Activated CD8-positive, alpha-beta memory T cell treated with anti-CD3 and anti-CD28 coated beads for 24 hours (primary cell): ENCODE measurements at places on chromosomes 4 and X.
A peak's percentile ranks its signal among the peaks of the same experiment; 100 is the strongest.

DNA sequence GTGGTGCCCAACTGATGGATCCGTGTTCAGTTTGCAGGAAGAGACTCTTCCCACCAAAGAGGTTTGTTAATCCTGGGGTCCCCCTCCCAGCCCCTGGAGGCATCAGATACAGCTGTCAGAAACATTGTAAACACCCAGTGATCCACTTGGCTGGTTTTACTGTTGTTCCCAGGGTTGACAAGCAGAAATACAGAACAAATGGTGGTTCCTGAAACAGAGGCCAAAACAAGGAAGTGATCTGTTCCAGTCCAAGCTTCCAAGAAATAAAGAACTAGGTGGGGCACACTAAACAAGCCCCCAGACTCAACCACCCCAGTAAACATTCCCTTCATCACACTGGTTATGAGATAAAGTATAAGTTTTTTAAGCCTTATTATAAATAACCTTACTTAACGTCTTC, 1.4 kb downstream of the TMLHE start:
- no peak for DNase-seq

- DNase-seq = no peak
Observed at GRCh38 chr4:28350485-28350884, 1489.8 kb downstream of the STIM2 start.

- DNase-seq = no peak
Observed at GRCh38 chrX:131801911-131802310, 221.2 kb upstream of the STK26 start.

DNA sequence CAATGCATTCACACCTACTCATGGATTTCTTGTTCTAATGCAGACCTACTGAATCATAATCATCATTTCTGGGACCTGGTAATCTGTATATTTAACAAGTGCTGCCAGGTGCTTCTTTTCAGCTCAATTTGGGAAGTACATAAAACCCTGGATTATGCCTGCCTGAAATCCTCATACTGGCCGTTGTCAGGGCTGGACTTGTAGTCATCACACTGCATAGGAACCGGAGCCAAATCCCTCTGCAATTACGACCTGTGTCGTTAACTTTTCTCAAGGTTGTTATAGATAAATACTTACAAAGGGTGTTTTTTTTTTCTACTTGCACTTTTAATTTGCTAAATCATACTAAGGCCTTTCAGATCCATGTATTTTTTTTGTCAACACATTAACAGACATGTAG, 294.9 kb upstream of the PRPS2 start:
- DNase-seq = no peak

DNA sequence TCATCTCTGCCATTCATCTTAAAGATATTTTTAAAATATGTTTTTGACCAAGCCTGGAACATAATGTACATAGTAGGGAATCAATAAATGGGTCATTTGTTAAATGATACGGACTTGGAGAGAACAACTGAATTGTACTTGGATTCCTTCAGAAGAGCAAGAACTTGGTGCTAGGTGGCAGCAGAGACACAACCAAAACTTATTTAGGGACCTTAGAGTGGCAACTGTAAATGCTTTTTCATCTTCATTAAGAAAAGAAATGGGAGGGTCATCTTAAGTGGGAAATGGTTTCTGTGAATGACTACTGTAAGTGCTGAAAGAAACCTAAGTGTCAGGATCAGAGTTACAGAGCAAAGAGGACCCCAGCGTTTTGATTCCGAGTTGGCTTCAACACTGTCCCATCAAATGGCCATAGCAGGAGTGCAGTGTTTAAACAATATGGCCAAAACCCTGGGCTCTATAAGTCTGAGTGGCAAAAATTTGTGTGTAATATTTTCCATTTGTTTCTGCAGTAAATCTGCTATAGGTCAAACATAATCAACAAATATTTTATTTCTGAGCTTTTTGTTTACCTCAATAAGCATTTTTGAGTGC, 213.6 kb downstream of the PALLD start:
- DNase-seq = no peak

DNA sequence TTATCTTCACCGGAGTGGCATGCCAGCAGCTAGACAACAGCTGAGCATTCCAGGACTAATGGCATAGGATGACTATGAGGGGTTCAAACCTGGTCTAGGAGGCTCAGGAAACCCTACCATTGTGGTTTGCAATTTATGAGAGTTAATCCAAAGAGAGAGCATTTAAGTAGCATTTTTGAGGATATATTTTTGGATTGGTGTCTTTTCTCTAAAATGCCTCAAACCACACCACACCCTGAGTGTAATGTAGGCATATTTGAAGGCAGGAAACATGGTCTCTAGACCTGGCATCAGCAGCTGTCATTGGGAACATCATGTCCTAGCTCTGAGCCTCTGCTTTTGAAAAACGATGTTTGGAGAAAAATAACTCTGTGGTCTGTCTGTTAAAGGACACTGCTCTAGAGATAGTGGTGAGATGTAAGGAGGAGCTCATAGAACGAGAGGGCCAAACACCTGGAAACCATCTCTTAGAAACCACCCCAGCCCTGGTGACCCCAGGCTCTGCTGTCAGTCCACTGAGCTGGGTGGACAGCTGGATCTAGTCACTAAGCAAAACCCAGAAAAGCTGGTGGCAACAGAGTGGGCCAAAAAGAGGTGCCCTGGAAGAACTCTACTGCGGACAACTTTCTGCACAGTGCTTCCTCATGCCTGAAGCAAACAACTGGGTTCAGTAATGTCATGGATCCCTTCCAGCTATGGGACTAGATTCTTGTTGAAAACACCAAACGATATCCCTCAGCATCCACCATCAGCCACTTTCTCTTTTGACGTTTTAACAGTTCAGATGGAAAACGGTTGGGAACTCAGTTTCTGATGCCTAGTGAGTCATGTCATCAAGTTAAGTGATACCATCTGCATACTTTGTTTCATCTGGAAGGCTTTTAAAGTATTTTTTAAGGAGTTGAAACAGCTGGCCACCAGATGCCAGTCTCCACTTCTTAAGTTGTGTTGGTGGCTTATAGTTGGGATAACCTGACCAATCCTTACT, 100.2 kb upstream of the C1QTNF7 start:
- no peak for DNase-seq

DNA sequence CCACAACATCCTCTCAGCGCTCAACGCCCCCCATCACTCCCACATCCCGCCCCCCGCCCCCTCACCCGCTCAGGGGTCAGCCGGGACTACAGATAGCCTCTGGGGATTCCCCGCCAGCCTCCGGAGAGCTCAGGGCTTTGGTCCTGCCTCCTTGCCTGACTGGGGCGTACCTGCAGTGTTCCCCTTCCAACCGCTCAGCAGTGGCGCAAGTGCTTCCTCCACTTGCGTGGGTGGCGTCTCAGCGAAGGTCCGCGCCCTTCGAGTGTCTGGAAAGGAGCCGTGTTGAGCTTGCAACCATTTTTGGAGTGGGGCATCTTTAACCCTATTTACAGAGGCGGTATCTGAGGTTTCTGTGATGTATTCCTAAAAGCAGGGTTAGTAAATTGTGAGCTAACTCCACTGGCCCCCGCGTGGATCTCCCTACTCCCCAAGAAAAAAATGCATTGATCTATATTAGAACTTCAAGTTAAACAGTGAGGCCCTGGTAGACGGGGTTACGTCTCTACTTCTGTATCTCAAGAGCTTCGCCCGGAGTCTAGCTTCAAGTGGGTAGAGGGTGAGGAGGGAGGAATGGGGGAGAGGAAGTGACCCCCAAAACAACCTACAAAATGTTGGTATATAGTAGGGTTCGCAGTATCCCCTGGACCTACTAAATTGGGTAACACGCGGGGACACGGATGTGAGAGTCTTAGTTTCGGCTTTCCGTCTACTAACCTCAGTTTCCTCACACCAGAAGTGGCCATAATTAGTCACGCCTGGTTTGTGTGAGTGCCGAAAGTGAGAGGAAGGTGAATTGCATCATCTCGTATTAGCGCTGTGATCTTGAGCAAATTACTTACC, 16.1 kb downstream of the NKX3-2 start:
- DNase-seq = peak; percentile 61

DNA sequence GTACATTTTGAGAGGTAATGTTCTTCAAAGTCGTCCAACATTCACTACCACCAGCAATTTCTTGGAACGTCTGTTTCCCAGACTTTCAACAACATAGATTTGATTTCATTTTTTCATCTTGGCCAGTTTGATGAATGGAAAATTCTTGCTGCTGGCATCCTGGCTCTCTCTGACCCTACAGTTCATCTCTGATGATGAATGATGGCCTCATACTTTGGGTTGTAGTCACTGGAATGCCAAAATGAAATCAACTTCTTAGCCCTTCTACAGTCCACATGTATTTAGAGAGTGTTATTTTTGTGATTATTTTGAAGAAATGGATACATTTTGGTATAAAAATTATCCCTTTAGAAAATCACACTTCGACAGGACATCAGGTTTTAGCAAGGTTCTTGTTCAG, 8.8 kb downstream of the CHST7 start:
- no peak for DNase-seq

- DNase-seq = no peak
Observed at GRCh38 chr4:31411565-31411964, 691.4 kb downstream of the PCDH7 start.

DNA sequence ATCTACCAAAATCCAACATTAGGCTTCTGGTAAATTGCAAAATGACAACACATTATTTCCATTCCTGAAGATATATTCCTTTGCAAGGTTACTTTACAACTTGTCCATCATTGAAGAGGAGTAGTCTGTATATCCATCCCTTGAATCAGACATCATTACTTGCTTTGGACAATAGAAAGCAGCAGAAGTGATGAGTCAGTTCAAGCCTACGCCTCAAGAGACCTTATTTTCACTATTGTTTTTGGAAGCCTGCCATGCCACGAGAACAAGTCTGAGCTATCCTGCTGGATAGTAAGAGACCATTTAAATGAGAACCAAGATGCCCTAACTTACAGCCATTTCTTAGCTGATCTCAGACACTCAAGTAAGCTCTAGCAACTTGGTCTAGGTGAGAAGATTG, 246.0 kb upstream of the HHIP start:
- no peak for DNase-seq

DNA sequence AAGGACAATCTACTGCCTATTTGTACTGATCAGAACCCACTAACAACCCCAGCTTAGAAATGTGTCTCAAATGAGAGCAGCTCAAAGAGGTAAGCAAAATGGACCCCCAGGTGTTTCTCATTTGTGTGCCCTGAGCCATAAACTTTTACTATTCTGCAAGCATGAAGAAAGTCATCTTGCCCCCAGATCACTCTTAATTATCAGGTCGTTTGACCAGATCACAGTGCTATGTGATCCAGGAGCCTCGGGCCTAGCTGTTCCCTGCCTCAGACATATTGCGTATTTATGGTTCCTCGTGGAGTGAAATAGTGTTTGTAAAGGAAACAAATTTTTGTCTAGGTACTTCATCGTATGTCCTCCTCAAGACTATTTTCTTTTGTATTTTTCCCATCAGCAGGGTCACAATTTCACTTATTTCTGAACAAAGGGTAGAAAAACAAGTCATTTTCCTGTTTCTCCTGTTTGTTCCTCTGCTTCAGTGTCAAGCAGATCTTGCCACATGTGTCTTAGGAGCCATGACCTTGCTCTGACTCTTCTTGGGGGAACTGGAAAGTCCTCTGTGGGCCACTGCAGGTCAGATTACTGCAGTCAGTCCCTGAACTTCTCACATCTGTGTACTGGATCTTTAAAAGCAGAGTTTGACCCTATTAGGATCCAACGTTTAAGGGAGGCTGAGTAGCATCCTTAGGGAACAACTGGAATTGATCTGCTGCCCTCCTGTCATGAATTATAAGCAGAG, 194.9 kb downstream of the PALLD start:
- DNase-seq = no peak

DNA sequence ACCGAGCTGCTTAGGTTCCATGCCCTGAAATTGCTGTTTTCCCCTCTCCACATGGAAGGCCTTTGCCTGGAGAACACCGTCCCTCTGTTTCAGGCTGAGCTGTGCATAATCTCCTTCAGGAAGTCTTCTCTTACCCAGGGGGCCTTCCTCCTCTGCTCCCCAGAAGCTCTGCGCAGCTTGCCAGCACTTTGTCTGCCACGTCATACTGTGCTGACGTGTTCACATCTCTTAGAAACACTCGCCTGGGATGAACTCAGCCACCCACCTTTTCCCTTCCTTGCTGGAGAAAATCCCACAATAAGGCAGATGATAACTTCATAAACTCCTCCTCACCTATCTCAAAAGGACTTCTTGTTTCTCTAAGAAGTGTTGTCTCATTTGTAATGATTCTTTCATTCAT, 110.7 kb downstream of the ARHGAP10 start:
- no peak for DNase-seq

GRCh38 chr4:112031712-112032328, 113.4 kb upstream of the FAM241A start:
- no peak for DNase-seq

- no peak for DNase-seq
Observed at GRCh38 chr4:81648576-81649275, 177.0 kb upstream of the RASGEF1B start.

DNA sequence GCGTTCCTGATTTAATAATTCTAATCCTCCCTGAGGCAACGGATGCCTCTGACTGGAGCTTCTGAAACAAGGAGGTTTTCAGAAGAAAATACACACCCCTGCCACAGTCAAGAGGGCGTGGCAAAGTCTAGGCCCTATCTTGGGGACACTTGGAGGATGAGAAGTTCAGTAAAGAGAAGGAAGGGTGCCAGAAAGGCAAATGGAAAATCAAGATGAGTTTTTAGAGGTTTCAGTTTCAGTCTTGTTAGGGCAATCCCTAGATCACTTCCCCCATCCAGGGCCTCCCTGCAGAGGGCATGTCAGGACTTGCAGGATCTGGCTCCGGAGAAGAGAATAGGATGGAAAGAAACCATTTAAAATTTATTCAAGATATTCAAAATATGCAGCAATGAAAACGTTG, 28.5 kb upstream of the FGF2 start:
- DNase-seq = no peak

DNA sequence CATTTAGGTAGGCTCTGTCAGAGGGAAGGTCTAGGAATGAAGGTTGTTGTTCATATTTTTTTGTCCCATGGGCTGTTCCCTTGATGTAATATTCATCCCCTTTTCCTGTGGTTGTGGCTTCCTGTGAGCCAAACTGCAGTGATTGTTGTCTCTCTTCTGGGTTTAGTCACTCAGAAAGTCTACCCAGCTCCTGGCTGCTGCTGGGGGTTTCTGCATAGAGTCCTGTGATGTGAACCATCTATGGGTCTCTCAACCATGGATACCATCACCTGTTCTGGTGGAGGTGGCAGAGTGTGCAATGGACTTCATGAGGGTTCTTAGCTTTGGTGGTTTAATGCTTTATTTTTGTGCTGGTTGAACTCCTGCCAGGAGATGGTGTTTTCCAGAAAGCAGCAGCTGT, 122.8 kb downstream of the ZC4H2 start:
- DNase-seq = no peak

DNA sequence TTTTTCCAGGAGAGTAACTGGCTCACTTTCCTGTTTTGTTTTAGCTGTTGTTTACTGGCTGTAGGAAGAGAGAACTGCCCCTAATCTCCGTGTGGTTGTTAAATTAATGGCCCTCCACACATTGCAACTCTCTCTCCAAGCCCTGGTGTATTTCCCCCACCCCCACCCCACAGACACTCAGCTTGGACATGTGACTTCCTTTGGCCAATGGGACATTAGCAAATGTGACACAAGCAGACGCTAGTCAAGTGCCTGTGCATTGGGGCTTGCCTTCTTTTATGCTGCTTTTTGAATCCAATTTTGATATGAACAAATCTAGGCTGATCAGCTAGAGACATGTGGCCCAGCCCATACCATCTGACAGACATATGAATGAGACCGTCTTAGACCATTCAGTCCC, 59.6 kb upstream of the TAB3 start:
- DNase-seq = no peak
